ENCODE measurements at places on chromosomes 1 and 21.

- DNase-seq: no peak
Observed at GRCh38 chr21:45516671-45517151, 25.5 kb downstream of the SLC19A1 start.

GRCh38 chr1:17648457-17649145, 106.5 kb upstream of the ACTL8 start:
- no peak for DNase-seq

DNA sequence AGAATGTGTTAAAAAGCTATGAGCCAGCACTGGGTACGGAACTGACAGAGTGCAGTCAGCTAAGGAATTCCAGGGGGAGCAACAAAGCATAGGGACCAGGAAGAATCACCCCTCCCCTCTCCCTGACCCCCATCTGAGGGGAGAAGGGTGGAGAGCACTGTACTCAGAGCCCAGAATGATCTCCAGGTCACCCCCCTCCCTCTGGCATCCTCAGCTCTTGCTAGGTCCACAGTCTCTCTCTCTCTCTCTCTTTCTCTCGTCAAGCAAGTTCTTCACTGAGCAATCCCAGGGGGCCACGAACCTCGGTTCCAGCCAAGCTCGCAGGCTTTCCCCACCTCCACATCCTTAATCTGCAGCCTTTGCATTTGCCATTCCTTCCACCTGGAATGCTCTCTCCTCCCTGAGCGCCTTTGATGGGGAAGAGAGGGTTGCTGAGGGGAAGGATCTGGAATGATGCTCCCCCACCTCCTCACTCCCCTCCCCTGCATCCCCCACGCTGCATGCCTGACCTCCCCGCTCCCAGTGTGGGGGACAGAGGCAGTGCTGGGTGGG, 6.7 kb upstream of the WASF2 start:
- DNase-seq: no peak

DNA sequence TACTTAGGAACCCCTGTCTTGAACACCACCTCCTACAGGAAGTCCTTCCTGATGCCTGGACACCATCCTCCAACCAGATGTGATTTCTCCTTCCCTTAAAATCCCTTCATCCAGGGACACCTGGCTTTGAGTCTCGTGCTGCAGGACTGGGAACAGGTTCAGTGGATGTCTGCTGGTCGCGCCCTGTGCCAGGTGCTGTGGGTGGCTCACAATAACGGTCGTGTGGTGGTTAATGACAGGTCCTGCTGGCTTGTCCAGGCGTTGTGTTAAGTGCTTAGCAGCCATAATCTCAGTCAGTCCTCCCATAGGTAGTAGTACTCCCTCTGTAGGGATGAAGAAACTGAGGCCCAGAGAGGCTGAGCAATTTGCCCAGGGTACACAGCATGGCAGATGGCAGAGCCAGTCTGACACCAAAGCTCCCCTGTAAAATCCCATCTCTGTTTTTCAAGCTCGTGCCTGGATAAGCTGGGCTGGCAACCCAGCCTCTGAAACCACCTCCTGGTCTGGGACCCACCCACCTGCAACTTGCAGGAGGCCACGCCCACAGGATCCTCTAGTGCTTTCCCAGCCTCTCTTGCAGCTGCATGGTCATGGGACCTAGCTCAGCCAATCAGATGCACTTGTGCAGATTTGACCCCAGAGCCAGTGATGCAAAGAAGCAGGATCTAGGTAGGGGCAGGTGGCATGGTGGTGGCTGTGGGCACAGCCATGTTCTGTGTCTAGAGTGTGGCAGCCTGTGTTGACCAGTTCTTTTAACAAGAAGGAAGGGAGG, 106.0 kb upstream of the IFFO2 start:
- no peak for DNase-seq

- no peak for DNase-seq
Observed at GRCh38 chr1:85091671-85092280, 43.5 kb upstream of the MCOLN3 start.

GRCh38 chr1:234609691-234610042, 311 bp downstream of the IRF2BP2 start:
- no peak for DNase-seq

- no peak for DNase-seq
Observed at GRCh38 chr1:1286313-1287261, 6.4 kb downstream of the SCNN1D start.

- no peak for DNase-seq
Observed at GRCh38 chr1:172917972-172918371, 132.8 kb downstream of the TNFSF18 start.

GRCh38 chr1:56522680-56523079, 56.7 kb downstream of the PLPP3 start:
- peak; percentile 68 for DNase-seq

GRCh38 chr1:161905269-161905884, 118.3 kb downstream of the OLFML2B start:
- no peak for DNase-seq

GRCh38 chr1:43435146-43436145, 18.3 kb downstream of the HYI start:
- no peak for DNase-seq

- DNase-seq: no peak
Observed at GRCh38 chr1:20891091-20891490, 104.0 kb upstream of the HP1BP3 start.

- no peak for DNase-seq
Observed at GRCh38 chr1:230322421-230322756, 103.7 kb downstream of the PGBD5 start.

DNA sequence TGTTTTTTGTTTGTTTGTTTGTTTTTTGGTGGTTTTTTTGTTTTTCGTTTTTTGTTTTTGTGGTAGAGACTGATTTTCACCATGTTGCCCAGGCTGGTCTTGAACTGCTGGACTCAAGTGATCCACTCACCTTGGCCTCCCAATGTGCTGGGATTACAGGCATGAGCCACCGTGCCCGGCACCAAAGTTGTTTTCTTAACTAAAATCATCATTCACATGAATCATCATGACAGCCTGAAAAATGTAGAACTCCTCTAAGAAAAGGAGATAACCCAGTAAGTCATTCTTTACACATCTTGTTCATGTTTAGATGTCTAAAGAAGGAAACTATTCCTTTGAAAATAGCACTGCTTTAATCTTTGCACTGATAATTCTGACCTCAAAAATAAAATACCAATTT, 37.5 kb downstream of the DISP1 start:
- DNase-seq: no peak

DNA sequence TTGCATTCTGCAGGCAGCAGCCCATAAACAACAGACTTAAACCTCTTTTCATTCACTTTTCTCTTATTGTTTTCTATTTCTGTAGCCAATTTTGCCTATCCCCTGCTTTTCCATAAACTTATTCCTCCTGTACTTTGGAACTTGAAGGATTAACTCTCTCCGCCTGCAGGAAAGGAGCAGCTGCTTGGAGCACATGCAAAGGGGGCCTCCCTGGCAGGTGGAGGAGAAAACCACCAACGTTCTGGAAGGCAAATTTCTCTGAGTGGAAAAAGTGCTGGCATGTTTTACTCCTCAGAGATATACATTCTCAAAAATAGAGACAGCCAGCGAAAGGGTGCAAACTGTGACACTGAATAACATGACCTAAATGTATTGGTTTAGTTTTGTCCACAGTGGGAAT, 33.6 kb downstream of the RGS21 start:
- no peak for DNase-seq

DNA sequence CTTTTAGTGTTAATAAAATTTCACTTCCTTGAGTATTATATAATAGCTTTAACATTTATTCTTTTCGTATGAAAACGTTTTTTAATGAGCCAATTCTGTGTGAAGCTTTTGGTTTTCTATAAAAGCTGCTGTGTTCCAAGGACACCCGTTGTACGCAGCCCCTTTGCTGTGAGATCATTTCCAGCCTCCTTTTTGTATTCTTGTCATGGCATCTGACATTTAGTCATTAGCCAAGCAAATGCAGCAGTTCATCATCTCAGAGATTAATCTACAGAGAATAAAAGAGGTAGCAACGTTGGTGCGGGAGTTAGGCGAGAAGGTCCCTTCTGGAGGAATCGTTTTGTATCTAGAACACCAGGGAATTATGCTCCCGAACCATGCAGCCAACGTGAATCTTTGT, 1.3 kb upstream of the UMODL1 start:
- no peak for DNase-seq

DNA sequence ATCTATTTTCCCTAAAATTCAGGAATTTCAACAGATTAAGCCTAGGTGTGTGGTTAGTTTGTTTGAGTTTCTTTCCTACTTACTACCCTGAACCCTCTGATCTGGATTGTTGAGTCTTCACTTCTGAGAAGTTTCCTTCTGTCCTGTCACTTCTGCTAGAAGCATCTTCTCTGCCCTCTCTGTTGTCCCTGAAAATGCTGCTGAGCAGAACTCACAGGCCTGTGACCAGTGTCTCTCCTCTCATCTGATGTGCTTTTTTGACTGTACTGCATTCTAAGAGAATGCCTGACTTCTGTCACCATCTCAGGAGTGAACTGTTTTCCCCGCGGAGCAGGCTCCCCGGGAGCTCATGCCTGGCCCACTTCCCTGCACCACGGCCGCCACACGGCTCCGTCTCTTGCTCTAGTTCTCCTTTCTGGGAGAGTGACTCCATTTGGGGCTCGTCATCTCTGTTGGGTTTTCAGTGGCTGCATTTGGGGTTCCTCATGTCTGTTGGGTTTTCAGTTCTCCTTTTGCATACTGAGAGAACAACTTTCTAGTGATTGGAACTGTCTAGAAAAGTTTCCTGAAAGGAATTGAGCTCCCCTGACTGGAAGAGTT, 77.9 kb downstream of the POFUT2 start:
- DNase-seq: no peak

GRCh38 chr1:200973937-200974657, 49.4 kb downstream of the KIF21B start:
- DNase-seq: no peak

GRCh38 chr1:6348511-6349191, 44.9 kb downstream of the ACOT7 start:
- DNase-seq: no peak

GRCh38 chr1:27360159-27361043, 6.4 kb downstream of the MAP3K6 start:
- no peak for DNase-seq

- peak; percentile 48 for DNase-seq
Observed at GRCh38 chr1:9069326-9070100, at the start of gene SLC2A5. TSS of gene SLC2A5 (minus strand) at chr1:9069635. CDS start at chr1:9069536, 99 bp downstream.

- no peak for DNase-seq
Observed at GRCh38 chr1:10935724-10936123, 76.7 kb upstream of the TARDBP start.

GRCh38 chr1:229619002-229619401, 6.9 kb downstream of the TAF5L start:
- no peak for DNase-seq

DNA sequence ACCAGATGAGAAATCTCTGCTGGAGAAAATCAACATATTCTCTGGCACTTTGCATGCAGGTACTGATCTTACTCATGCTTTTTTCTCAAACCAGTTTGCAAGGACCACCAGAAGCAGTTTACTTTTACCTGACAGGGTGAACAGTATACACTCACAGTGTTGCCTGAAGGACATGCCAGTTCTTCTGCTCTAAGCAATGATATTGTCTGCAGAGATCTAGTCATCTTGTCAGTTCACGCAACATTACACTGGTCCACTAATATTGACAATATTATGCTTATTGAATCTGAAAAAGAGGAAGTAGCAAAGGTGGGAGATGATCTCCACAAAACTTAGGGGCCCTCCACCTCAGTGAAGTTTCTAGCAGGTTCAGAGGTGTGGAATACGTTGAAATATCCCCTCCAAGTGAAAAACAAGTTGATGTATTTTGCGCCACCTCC, 3.8 kb upstream of the S100B start:
- no peak for DNase-seq

DNA sequence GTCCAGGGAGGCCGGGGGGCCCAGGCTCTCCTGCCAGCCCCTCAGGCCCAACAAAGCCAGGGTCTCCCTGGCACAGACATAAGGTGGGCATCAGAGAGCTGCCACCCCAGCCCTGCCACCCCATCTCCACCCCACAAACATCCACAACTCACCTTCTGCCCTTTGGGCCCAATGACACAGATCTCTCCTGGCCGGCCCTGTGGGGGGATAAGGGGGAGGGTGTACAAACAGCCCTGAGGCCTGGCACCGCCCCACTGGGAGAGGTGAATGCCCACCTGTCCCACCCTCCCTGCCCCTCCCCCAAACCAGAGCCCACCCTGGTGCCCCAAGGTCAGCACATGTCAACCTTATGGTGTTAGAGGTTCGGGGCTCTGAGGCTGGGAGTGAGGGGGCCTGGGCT, 12.4 kb downstream of the COL16A1 start:
- DNase-seq: no peak

- no peak for DNase-seq
Observed at GRCh38 chr1:7460807-7461206, 310.3 kb upstream of the VAMP3 start.

GRCh38 chr1:11198257-11198656, 9.1 kb downstream of the ANGPTL7 start:
- DNase-seq: no peak
